ENCODE measurements at places on chromosomes 7 and 10. TPM values are rescaled to one million over a fixed set of nuclear protein-coding genes. Genes with fewer than 3 reads are reported as not detected.

The ZNF282 gene
- 28.0 TPM for total RNA-seq

The CHST3 gene
- 8.6 TPM for total RNA-seq

The TMEM236 gene
- 0.52 TPM for total RNA-seq

The SEMA3E gene
- total RNA-seq, result under 0.01 TPM

The GPC2 gene
- total RNA-seq, result 0.99 TPM

The BZW2 gene
- total RNA-seq, result 27.0 TPM

The PRSS1 gene
- 29,602 TPM for total RNA-seq

The MINPP1 gene
- 8.9 TPM for total RNA-seq

The LIPF gene
- not detected for total RNA-seq

The FGL2 gene
- 9.1 TPM for total RNA-seq

The SPDYE9 gene
- not detected for total RNA-seq

- no peaks in the 10 kb centered on the region for H3K4me1 ChIP-seq
- no peaks in the 10 kb centered on the region for H3K27me3 ChIP-seq
- H3K4me3 ChIP-seq, result no peak overlapping the region
- DNase-seq, result no peak
- no peak overlapping the region for H3K27ac ChIP-seq
Measured at GRCh38 chr7:11412036-11412435, 420.0 kb downstream of the THSD7A start.

DNA sequence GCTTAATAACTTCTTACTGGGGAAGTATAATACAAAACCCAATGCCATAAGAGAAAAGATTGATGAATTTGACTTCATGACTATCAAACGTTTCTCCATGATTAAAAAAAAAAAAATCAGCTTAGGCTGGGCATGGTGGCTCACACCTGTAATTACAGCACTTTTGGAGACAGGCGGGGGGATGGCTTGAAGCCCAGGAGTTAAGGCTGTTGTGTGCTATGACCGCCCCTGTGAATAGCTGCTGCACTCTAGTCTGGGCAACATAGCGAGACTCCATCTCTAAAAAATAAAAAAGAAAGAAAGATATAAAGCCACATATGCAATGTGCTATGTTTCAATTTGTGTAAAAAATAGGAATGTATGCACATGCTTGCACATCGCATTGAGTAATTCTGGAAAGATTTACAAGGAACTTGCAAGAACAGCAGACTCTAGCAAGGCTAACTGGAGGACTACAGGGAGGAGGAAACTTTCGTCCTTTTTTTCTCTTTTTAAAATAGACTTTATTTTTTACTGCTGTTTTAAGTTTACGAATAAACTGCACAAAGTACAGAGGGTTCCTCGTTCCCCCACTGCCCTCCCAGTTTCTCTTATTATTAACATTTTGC lies 10.3 kb upstream of the RARRES2 start:
- no peak for DNase-seq
- no peak overlapping the region for H3K4me3 ChIP-seq
- H3K4me1 ChIP-seq, result peaks cover 22% of the 10 kb centered on the region
- no peak overlapping the region for H3K27ac ChIP-seq
- H3K36me3 ChIP-seq, result no peaks in the 10 kb centered on the region
- H3K27me3 ChIP-seq, result no peaks in the 10 kb centered on the region

GRCh38 chr7:134992626-134993179 lies 6.4 kb downstream of the AGBL3 start:
- peaks cover 69% of the 10 kb centered on the region for H3K4me1 ChIP-seq
- no peak for DNase-seq
- H3K27me3 ChIP-seq, result no peaks in the 10 kb centered on the region
- no peak overlapping the region for H3K4me3 ChIP-seq

DNA sequence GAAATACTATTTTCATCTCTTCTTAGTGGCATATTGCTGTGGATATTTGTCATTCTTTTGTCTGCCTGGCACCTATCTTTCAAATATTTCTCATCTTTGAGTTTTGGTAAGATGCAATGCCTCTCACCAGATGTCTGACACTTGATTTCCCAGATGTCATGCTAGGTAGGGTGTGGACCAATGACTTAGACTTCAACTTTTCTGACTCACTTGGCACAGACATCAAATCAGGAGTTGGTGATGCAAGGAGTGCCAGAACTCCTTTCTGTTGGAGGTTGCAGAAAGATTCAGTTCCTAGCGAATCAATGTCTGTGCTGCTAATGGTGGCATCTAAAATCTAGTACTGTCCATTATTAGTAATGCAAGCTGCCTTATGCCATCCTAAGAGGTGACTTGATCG lies 216.9 kb upstream of the FERD3L start:
- no peak for DNase-seq
- no peaks in the 10 kb centered on the region for H3K36me3 ChIP-seq
- H3K27ac ChIP-seq, result no peak overlapping the region
- H3K4me1 ChIP-seq, result no peaks in the 10 kb centered on the region
- no peaks in the 10 kb centered on the region for H3K27me3 ChIP-seq

DNA sequence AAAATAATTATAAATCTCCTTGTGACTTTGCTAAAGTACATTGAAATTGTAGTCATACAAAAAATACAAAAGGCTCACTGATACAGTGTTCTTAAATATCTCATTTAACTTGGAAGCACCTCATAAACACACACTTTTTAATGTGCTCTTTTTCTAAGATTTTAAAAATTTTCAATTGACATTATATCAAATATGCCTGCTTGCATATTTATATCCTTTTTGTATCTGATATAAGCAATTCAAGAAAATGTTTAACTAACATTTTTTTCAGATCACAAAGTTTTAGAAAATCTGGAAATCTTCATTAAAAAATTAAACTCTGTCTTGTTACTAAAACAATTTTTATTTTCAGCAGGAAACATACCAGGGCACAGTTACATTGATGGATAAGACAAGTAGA lies 661.5 kb downstream of the REEP3 start:
- H3K27ac ChIP-seq, result no peak overlapping the region
- H3K27me3 ChIP-seq, result no peaks in the 10 kb centered on the region
- DNase-seq, result no peak
- no peak overlapping the region for H3K4me3 ChIP-seq

DNA sequence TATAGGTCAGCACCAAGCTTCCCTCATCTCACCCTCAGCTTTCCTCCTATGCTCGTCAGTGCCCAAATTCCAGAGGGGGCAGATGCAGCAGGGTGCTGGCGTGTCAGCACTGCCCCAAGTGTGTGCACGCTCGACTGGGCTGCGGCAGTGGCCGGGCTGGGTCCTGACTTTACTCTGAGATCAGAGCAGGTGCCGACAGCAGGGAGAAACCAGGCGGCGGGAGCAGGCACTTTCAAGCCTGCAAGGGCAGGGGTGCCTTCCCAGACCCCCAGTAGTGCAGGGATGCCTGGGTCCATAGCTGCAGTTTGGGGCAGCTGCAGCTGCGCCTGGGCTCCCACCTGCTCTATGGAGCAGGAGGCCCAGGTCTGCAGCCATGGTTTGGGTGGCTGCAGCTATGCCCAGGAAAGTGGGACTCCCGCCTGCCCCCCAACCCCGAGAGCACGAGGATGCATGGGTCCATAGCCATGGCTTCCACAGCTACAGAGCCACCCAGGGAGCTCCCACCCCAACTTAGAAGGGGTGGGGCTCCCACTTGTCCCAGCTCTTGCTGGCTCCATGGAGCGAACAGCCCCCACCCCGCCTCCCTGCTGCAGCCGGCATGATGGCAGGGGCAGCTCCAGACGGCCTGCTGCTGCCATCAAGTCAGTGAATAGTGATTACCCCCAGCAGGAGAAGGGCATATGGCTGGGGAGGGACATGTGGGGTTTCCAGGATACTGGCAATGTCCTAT lies 199.2 kb upstream of the KMT2E start:
- no peaks in the 10 kb centered on the region for H3K27me3 ChIP-seq
- no peak for DNase-seq
- H3K27ac ChIP-seq, result no peak overlapping the region
- H3K4me1 ChIP-seq, result no peaks in the 10 kb centered on the region

DNA sequence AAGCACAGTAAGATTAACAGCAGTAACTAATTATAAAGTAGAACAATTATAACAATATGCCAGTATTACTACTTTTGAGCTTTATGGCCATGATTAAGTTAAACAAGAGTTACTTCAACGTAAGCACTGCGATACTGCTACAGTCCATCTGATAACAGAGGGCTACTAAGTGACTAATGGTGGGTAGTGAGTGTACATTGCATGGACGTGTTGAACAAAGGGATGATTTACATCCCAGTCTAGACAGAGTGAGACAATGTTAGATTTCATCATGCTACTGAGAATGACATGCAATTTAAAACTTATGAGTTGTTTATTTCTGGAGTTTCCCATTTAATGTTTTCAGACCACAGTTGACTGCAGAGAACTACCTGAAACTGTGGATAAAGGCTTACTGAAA lies 45.6 kb downstream of the TPST1 start:
- no peak overlapping the region for H3K4me3 ChIP-seq
- H3K27me3 ChIP-seq, result no peaks in the 10 kb centered on the region
- H3K4me1 ChIP-seq, result no peaks in the 10 kb centered on the region
- no peaks in the 10 kb centered on the region for H3K36me3 ChIP-seq

DNA sequence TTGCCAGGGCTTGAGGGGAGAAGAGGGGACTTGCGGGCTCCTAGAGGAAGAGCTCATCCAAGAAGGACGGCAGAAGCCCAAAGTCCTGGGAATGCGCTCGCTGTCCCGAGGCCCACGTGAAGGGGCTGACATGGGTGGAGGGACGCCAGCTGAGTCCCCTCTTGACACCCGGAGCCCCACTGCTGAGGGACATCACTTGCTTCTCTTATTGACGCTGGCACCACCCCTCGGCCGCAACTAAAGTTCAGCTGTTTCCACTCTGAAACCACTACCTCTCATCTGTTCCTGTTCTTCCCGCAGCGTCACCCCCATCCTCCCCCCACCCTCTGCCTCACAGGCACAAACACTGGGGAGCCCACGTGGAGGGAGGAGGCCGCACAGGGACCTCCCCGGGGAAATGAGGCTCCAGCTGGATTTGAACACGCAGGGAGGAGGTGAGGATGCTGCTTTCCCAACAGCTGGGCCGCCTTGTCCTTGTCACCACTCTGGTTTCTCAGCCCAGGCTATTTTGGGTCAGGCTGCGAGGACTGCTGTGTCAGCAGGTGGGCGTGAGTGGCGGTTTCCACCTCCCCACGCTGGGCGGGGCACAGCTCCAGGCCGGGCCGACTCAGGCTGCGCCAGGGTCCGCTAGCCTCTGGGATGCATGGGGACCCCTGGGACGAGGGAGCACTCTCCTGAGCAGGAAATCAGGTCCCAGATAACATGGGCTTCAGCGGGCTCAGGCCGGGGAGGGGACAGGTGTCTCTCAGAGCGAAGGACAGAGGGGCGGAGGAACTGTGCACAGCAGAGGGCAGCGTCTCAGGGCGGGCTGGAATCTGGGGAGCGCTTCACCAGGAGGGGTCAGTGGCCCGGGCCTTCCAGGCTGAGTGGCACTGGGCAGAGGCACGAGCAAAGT lies 156.3 kb downstream of the ZNF248 start:
- no peak overlapping the region for H3K27ac ChIP-seq
- no peak overlapping the region for H3K4me3 ChIP-seq
- H3K4me1 ChIP-seq, result no peaks in the 10 kb centered on the region
- no peaks in the 10 kb centered on the region for H3K27me3 ChIP-seq
- DNase-seq, result no peak
- no peaks in the 10 kb centered on the region for H3K36me3 ChIP-seq

DNA sequence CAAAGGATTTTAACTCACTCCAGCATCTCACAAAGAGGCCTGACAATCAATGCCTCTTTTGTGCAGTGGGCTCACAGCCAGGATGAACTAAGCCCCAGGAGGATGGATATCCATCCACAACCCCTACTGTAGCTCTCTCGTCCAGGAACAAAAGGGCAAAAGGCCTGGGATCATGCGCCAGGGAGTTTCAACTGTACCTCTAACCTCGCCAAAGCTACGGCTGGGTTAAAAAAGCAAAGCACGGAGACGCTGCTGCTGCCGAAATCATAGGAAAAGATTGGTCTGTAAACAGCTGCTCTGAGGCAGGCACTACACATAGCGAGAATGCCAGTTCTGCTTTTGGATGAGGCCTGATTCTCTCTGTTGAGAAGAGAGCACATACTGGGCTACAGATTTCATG lies 32.1 kb downstream of the VSTM4 start:
- no peaks in the 10 kb centered on the region for H3K36me3 ChIP-seq
- H3K27me3 ChIP-seq, result no peaks in the 10 kb centered on the region
- no peak overlapping the region for H3K27ac ChIP-seq
- DNase-seq, result peak; percentile 12

DNA sequence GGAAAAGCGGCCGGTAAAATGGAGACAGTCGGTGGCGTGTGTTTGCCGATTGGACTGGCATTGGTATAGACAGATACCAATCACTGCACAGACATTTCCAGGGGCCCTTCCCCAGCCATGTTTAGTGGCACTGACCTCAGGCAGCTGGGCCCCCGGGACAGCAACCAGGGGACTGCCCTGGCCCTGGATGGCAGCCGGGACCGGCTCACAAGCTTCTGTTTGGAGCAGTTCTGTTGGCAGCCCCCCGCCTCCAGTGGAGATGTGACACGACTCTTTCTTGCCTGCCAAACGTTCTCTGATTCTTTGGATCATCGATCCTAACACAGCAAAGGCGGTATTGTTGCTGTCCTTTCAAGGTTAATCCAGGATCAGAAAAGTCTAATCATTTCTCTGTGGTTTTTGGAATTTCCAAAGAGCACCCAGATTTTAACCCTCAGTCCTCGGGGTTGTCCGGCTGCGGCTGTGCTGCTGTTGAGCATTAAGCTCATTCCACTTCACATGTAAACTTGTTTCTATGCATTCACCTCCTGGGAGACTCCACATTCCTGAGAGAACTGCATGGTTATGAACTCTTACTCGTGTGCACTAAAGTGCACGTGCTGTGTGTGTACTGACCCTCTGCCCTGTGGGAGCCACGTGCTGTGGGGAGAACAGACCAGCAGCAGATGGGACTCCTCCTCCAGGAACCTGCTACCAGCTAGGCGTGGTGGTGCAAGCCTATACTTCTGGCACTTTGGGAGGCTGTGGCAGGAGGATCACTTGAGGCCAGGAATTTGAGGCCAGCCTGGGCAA lies 46.0 kb downstream of the FOXK1 start:
- no peak overlapping the region for H3K4me3 ChIP-seq
- no peak for DNase-seq
- peaks cover 19% of the 10 kb centered on the region for H3K4me1 ChIP-seq
- no peaks in the 10 kb centered on the region for H3K27me3 ChIP-seq

DNA sequence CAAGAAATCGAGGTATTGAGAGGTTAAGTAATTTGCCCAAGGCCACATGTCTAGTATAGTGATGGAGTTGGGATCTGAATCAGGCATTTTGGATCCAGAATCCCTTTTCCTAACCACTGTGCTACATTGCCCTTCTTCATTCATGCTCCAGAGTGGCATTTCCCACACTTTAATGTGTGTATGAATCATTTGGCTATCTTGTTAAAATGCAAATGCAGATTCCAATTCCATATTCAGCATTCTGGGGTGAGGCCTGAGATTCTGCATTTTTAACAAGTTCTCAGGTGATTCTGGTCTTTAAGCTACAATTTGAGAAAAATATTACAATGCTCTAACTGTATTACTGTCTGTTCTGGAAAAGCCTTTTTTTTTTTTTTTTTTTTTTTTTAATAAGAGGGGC lies 631.3 kb downstream of the PHTF2 start:
- H3K27ac ChIP-seq, result no peak overlapping the region
- H3K36me3 ChIP-seq, result no peaks in the 10 kb centered on the region
- H3K27me3 ChIP-seq, result no peaks in the 10 kb centered on the region
- H3K4me1 ChIP-seq, result no peaks in the 10 kb centered on the region

Data from body of pancreas (tissue), 4 donors.